ENCODE measurements at places on chromosomes 2 and 18.

DNA sequence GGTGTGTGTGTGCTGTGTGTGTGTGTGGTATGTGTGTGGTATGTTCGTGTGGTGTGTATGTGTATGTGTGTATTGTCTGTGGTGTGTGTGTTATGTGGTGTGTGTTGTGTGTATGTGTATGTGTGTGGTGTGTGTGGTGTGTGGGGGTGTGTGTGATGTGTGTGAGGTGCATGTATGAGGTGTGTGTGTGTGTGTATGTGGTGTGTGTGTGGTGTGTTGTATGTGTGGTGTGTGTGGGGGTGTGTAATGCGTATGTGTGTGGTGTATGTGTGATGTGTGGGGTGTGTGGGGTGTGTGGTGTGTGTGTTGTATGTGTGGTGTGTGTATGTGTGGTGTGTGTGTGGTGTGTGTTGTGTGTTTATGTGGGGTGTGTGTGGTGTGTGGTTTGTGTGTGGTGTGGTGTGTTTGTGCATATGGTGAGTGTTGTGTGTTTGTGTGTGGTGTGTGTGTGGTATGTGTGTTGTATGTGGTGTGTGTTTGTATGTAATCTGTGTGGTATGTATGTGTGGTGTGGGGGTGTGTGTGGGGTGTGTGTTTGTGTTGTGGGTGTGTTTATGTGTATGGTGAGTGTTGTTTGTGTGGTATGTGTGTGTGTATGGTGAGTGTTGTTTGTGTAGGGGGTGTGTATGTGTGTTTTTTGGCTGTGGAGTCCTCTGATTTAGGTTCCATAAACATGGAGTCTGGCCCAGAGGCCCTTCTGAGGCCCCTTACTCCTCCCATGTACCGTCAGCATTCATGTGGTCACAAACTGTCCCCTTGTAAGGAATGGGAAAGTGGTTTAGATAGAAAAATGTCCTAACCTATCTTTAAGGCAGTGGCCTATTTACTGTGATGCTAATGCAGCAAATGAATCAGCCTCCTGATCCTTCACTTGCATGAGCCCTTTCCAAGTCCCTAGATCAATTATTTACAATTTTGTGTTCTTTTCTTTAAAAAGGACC is 116.0 kb downstream of the ALPK2 start:
- DNase-seq, result no peak

DNA sequence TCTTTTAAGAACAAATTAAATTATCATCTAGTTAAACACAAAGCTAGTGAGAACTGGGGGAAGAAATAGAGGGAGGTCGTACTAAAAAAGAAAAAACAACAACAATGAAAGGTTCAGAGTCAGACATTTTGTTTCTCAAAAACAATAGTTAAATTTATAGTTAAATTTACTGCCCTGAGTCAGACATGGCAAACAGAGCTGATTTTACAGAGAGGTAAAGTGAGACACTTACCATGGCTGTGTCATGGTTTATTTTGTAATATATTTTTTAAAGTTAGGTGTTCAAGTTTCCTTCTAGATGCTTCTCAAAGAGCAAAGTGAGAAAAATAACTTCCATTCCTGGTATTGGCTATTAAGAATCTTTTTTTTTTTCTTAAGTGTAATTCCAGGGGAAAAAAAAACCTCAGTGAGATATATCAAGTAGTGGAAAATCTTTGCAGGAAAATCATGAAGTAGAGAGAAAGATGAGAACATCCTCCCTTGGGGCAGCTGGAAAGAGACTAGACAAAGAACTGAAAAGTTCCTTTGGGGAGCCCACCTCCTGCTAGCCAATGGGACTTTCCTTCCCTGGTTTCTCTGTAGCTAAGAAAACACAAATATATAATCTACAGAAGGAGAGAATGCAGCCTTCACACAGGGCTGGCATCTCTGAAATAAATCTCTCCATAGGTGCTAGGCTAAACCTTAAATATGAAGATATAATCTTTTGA is 12.3 kb downstream of the KLF7 start:
- no peak for DNase-seq

- no peak for DNase-seq
Observed at GRCh38 chr2:119704670-119705120, 25.7 kb downstream of the TMEM177 start.

- no peak for DNase-seq
Observed at GRCh38 chr2:235594041-235594440, 100.2 kb downstream of the AGAP1 start.

GRCh38 chr2:169363560-169364150 is 1.3 kb upstream of the LRP2 start:
- no peak for DNase-seq

- no peak for DNase-seq
Observed at GRCh38 chr2:168510125-168510756, 54.2 kb downstream of the CERS6 start.

- DNase-seq, result no peak
Observed at GRCh38 chr2:120218181-120218580, 5.0 kb downstream of the TMEM185B start.
